ENCODE measurements at places on chromosomes 1 and 21.

DNA sequence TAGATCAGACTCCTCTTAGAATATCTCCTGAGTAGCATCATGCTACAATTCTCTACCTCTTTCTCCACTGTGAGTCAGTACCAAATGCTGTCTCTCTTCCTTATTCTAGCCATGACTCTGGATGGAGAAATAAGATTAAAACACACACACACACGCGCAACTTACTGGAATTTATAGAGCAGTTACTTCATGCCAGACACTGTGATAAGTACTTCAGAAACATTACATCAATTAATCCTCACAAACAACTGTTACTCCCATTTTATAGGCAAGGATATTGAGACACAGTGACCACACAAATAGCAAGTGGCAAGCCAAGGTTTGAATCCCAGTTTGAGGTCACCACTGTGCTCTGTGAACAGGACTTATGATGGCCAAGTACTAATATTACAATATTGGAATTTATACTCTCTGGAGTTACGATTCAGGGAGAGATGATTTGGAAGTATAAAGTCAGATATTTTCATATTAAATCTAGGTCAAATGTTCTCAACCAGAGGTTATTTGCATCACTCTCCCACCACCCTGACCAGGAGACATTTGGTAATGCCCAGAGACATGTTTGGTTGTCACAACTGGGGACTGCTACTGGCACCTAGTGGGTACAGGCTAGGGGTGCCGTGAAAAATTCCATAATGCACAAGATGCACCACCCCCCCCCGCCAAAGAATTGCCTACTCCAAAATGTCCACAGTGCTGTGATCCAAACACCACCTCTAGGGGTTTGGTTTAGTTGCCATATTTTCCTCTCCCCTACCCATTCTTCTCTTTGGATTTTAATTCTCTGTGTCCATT is 221.6 kb downstream of the LTN1 start:
- no peak for DNase-seq

- DNase-seq: peak; percentile 33
These were observed 4.5 kb downstream of the PARP1 start for GRCh38 chr1:226403201-226404034.

- DNase-seq: no peak
These were observed 64.5 kb downstream of the COL18A1 start for GRCh38 chr21:45469273-45470086.

GRCh38 chr1:17215545-17215890 is 10.6 kb downstream of the PADI1 start:
- no peak for DNase-seq

GRCh38 chr1:209823143-209824041 is 4.4 kb upstream of the UTP25 start:
- peak; percentile 28 for DNase-seq

DNA sequence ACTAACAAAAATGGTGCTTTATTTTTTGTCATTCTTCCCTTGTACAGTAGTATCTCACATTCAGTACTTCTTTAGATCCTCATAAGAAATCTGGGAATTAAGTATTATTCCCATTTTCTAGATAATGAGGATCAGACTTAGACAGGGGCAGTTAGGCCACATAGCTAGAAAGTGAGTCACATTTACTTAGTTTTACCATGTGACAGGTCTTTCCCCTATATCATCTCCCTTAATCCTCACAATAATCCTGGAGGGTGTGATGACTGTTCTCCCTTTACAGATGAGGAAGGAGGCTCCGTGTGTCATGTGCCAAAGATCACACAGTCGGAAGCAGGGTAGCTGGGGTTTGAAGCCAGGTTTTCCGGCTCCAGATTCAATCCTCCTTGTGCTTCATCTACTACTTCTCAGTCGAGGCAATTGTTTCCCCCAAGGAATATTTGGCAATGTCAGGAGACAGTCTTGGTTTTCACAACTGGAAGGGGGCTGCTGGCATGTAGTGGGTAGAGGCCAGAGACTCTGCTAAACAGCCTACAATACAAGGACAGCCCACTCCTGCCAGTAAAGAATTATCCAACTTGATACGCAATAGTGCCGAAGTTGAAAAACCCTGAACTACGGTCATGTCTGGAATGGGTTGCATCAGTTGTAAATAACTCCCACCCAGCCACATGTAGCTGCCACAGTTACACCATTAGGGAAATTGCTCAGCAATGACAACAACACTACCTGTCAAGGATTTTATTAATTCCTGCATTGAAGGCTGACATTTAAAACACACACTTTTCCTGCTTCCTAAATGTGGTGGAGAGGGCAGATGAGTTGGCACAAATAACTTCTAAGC is 54.5 kb downstream of the C8B start:
- DNase-seq: no peak

DNA sequence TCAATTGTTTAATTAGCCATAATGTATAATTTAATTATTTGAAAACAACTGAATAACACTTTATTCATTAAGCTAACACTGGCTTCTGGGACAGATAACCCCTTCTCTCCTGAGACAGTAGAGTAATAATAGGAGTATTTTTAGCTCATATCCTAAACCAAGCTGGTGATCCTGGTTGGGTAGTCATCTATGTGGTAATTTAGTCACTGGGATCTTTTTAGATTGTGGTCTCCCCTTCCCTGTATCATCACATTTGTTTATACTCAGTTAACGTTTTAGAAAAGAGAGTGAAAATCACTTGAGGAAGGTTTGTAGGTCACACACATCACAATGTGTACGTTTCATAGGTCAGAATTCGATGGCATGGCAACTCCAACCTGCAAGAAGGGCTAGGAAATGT is 1356.6 kb upstream of the ADGRL2 start:
- no peak for DNase-seq
